ENCODE measurements at places on chromosomes 3 and 15.
A peak's percentile ranks its signal among the peaks of the same experiment; 100 is the strongest.

DNA sequence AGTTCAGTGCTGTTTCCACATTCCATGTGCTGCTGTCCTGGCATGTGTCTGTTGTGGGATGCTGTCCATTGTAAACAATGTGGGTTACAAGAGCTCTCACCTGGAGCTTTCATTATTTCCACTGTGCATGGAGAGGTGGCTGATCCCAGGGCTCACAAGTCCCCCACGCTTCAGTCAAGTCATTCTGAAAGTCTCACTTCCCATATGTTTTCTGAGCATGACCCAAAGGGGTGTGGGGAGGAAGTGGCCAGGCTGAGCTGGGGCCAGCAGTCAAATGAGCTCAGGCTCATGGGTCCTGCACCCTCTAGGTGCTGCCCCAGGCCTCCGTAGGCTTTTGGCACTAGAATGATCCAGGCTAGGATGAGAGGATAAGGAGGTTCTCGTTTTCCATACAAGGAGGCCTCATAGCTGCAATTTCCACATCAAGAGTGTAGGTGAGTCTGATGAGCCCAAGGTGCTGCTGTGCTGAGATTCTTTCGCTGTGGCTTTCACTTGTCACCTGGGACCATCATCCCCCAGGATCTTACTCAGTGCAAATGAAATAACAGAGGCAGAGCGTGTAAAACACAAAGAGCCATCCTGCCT, 22.0 kb downstream of the STARD5 start:
- no peak for DNase-seq

DNA sequence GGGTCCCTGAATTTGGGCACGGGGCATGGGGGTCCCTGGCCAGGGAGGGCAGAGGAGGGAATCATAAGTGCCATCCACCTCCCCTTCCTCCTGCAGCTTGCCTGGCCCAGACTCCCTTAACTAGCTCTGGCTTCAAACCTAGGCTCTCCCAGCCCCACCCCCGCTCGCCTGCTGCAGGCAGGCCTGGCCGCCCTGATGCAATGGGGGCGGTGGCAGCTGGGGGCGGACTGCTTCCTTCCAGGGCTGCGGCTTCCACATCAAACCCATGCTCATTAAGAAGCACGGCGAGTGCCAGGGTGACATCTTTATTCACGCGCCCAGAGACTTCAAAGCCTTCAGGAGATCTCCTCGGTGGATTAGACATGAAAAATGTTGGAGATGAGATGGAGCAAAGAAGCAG, 123.1 kb downstream of the TPRA1 start:
- DNase-seq: no peak

DNA sequence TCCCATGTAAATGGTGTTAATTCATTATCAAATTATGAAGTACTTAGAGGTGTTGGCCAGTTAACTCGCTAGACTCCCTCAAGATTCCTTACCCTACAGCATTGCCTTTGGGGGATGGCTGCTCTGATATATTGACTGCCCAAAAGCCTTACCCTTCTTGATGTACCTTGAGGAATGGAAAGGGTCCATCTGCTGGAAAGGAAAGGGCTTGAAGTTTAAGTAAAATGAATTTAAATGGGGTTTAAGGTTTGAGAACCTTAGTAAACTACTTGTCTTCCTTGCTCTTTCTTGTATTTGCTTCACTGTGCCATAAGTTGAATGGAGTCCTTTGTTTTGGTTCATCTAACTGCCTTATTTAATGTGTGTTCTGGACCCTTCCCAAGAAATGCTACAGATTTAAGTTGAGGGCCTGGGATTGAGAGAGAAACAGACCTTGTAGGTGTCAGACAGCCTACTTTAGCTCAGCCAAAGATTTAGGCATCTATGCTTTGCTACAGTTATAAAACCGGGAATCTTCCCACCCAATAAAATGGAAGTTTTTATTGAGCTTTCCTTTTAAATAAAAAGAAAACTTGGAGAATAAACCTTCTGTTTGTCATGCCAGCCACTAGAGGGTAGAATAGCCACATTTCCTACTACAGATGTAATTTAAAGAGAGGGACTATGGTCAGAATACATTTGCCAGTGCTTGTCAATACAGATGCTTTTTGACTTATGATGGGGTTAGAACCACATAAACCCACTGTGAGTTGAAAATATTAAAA, 25.3 kb downstream of the CMSS1 start:
- peak; percentile 44 for DNase-seq

- DNase-seq: no peak
Measured at GRCh38 chr3:171944118-171945016, 95.0 kb upstream of the FNDC3B start.

DNA sequence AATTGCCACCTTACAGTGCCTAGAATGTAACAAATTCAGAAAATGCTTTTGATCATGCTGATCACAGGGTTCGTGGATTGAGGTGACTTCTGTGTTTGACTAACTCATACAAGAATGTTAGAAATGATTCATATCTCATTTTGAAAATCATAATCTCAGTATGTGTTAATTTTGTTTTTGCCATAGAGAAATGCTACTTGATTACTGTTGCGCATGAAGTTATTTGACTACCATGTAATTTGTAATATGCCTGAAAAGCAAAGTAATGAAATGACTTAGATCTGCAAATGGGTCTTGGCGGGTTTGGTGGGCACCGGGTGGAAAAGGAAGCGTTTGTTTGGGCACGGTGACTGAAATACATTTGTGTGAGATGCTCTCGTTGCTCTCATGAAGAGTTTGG, 173.6 kb upstream of the BHLHE40 start:
- no peak for DNase-seq

- DNase-seq: no peak
Measured at GRCh38 chr15:87118846-87119245, 1039.2 kb downstream of the AGBL1 start.

GRCh38 chr3:111238885-111239284, 167.3 kb downstream of the NECTIN3 start:
- DNase-seq: no peak

- no peak for DNase-seq
Measured at GRCh38 chr3:6526321-6526720, 334.6 kb upstream of the GRM7 start.

DNA sequence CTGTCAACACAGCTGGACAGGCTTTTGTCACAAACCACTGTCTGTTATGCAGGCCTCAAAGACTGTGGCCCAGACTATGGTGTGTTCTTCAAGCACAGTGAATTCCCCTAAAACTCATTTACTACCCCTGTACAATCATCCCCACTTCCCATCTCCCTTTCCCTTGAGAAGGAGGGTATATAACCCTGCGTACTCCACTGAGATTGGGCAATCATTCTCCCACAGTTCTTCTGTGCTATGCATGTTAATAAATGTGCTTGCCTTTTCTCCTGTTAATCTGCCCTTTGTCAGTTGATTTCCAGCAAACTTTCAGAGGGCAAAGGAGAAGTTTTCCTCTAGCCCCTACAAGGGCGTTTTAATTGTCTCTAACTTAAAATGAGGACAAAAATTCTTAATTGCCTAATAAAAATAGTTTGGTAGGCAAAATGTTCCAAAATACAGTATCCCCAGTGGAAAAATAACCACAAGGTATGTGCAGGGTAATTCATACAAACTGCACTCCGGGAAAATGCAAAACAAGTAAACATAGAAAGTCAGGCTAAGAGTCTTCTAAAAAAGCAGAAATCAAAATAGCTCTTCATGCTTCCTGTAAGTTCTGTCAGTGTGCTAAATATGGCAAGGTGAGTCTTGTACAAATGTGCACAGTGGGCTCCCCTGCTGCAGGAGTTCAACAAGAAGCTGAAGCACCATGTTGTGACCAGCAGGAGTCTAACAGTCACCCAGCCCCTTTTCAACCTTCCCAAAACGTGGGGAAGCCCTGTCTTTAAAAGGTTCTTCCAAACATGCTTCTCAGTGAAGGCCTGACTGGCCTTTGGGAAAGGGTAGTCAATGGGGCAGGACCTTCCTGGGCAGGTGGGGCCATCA, 10.2 kb downstream of the ATP10A start:
- no peak for DNase-seq

DNA sequence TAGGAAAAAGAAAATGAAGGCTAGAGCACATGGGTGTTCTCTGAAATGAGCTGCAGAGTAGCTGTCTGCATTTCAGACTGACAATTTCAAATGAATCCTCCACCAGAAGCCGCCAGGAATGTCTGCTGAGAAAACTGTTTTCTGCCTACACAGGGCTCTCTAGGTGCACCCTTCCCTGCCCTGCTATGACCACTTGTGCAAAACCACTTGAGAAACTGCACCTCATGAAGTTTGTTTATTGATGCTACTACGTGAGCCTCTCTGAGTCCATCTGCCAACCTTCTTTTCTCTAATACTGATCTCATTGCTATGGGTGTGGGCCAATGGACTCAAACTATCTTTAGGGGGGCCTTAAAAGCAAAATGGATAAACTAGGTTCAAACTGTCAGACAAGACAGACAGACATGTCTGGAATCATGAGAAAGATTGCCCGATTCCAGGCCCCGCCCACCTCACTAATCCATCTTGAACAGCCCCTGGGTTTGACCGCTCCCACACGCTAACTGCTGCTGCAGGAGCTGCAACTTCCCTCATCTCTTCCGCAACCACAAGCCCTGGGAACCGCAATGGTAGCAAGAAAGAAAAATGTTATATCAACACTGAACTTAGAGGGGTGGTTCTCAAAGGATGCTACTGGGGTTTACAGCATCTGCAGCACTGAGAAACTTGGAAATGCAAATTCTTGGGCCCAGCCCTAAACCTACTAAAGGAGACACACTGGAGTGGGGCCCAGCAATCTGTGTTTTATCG, 9.0 kb upstream of the CD47 start:
- DNase-seq: no peak

- DNase-seq: no peak
Measured at GRCh38 chr3:194518652-194519051, 31.9 kb upstream of the ATP13A3 start.

DNA sequence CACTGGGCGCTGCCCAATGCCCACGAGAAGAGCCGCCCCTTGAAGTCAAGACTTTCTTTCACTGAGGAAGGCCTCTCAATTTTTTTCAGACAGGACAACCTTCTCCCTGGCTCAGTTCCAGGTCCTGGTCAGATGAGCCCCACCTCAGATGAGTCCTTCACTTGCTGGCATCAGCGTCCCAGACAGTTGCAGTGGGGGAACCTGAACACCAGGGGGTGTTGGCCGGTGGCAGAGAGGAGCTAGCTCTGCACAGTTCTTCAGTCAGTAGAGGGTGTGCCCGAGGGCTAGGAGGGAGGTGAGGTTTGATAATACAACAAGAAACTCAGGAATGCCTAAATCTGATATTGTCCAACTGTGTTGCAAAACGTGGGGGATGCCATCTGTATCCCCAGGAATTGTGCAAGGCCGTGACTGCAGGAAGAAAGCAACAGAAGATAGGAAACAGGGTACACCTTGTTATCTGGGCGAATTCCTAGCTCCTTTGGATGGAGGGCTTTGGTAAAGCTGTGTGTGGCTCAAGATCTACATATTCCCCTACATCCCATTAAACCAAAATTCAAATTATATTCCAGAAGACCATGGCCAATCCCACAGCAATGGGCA, 34.3 kb downstream of the CCR3 start:
- DNase-seq: no peak

DNA sequence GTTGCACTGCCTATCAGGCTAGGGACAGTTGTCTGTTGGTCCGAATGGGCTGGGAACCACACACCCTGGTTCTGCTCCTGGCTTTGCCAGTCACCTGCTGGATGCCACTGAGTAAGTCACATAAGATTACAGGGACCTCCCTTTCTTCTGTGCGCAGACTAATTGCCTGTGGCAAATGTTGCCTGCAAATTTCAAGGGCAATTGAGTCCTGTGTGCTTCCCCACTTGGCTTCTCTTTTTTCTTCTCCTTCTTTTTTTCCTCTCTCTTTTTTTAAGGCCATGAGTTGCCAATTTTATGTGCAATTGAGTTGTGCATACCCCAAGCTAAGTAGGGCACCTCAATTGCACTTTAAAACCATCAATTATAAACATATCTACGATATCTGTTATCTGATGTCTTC, 963.4 kb downstream of the MCTP2 start:
- DNase-seq: no peak

DNA sequence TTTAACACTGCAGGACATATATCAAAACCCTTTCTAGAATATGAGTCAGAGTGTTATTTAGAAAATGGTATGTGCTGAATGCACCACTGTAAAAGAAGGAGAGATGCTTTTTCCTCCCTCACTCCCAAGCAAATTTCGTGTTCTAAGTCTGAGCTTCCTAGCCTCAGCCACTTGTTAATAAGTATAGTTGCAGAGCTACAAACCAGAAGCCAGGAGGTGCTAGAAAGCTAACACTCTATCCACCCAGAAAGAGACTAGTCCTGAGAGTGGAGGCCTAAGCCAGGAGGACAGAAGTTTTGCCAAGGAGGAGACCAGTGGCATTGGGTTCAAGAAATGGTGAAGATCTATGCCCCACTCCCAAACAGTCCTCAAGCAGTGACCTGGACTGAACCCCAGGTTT, 40.5 kb upstream of the GYG1 start:
- no peak for DNase-seq

- no peak for DNase-seq
Measured at GRCh38 chr15:98683831-98684230, 35.5 kb downstream of the IGF1R start.

DNA sequence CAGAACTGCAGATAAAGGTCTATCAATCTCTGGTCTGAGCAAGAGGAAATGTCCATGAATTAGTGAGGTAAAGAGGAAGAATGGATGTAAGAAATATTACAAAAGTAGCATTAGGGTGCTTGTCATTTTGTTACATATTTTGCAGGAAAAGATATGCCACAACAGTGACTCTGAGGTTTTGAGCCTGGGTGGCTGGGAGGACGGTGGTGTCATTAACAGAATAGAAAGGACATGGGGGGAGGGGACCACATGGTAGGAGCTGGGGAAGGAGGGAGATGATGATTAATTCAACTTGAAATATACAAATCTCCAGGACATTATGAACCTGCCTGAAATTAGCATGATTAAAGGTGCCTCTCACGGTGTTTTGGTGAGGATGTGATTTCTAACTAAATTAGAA, 245.5 kb upstream of the MDFIC2 start:
- no peak for DNase-seq

DNA sequence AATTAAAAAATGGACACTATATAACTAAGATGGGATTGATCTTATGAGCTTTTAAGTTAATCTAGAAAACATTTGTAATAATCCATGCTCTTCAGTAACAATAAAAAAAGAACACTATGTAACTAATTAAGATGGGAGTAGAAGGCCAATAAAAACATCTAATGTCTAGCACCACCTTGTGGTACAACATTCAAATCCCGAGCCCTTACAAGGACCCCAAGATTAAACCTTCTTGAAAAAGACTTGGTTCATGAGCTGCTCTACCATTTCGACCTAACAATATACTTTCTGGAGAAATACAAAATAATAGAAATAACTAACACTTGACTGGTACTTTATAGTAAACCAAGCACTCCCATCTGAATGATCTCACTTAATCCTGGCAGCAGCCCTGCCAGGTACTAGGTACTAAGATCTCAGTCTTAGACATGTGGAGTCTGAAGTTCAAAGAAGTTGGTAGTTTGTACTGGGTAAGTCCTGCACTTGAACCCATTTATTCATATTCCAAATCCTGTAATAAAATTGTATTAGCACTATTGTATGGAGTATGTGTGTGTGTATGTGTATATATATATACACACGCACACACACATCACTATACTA, 21.8 kb downstream of the METTL6 start:
- peak; percentile 2 for DNase-seq

All from NCI-H748 treated with DMSO at 0.1 percent for 48 hours (cell line).